ENCODE measurements at places on chromosomes 5 and 9.

GRCh38 chr5:7385681-7386080, 10.3 kb upstream of the ADCY2 start:
- DNase-seq = no peak

- DNase-seq = no peak
Observed at GRCh38 chr5:138711811-138712210, 41.4 kb upstream of the CTNNA1 start.

- DNase-seq = peak; percentile 52
Observed at GRCh38 chr5:78671609-78672008, 23.0 kb upstream of the LHFPL2 start.

DNA sequence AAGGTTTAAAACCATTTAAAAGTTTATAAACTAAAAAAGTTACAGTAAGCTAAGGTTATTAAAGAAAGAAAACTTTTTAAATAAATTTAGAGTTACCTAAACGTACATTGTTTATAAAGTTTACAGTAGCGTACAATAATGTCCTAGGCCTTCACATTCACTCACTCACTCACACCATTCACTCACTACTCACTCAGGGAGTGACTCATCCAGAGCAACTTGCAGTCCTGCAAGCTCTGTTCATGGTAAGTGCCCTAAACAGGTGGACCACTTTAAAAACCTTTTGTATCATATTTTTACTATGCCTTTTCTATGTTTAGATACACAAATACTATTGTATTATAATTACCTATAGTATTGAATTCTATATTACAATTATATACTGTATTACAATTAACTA, 190.8 kb upstream of the RASA1 start:
- DNase-seq = no peak

- peak; percentile 62 for DNase-seq
Observed at GRCh38 chr5:111043712-111044506, 27.6 kb upstream of the TSLP start.

- DNase-seq = no peak
Observed at GRCh38 chr5:7405277-7405676, 9.3 kb downstream of the ADCY2 start.

DNA sequence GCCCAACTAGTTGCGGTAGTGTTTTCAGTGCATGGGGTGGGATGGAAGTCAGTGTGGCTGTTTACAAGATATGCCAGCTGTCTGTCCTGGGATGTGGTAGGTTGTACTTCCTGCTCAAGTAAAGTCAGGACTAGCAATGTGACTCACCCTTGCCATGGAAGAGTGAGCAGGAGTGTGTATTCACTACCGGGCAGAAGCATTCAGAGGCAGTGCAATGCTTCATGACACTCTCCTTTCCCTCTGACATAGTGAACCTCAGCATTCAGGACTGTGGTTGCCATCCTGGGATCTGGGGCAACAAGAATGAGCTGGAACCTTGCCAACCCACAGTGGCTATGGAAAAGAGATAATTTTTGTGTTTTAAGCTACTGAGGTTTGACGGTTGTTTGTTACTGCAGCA, 68.9 kb downstream of the BOD1 start:
- DNase-seq = no peak

GRCh38 chr9:130013326-130013725, 29.7 kb downstream of the FNBP1 start:
- no peak for DNase-seq

DNA sequence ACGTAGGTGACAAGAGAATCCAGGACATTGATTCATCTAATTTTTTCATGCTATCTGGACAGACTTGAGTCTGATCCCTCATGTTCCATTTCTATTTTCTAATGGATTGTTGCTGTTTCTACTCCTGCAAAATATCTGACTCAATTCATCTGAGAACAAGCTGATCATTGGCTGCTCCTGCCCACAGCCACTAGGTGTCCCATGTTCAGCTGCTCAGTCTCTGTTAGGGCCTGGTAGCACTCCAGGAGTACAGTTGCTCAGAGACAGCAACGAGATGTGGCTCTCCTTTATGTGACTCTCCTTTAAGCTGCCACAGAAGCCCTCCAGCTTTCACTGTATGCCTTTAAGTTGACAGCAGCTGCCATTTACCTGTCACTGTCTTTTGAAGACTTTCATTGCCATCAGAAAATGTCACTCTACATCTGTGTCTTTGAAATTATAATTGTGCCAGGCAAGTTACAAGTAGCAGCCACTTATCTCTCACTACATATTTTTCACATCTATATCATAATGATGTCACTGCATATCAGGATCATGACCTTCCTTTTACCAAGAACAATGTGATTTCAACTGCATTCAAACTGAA, 1944.2 kb upstream of the NUDT12 start:
- peak; percentile 26 for DNase-seq

- peak; percentile 28 for DNase-seq
Observed at GRCh38 chr5:115461093-115461492, 83.5 kb downstream of the FEM1C start.

GRCh38 chr9:77561331-77562018, 86.6 kb downstream of the GNA14 start:
- no peak for DNase-seq

DNA sequence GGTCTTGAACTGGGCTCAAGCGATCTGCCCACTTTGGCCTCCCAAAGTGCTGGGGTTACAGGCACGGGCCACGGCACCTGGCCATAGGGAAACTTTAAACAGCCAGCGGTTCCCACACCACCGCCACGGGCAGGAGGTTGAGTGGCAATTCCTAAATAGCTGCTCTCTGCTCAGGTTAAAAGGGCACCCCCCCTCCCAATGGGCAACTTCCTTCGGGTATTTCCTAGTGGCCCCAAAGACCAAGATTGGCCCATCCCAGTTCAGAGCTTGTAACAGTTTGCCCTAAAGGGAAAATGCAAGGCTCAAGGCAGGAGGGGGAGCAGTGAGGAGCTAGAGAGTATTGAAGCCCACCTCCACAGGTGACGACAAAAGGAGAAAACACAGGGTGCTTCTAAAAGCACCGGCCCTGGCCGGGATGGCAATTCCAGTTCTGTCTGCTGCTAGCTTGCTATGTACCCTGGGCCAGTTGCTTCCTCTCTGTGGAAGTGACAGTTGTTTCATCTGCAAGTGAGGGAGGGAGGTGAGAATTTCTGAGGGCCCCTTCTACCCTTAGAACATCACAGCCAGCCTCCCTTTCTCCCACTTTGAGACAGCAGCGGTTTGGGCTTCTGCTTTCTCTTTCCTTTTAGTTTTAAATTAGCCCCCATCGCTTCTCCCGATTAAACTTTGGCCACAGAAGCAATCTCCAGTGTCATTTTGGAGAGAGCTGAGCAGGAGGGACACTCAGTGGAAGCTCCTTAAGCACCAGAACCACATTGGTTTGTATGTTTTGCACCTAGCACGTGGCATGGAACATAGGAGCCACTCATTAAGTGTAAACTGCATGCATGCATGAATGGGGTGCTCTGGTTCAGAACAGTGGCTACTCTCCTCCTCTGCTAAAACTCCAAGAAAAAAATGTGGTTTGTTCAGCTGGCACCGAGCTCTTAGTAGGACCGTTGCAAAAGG, 17.3 kb upstream of the TNIP1 start:
- DNase-seq = no peak

- DNase-seq = peak; percentile 50
Observed at GRCh38 chr9:16884952-16885513, 14.6 kb upstream of the BNC2 start.

- DNase-seq = peak; percentile 69
Observed at GRCh38 chr9:107249131-107249533, 33.9 kb upstream of the RAD23B start.

DNA sequence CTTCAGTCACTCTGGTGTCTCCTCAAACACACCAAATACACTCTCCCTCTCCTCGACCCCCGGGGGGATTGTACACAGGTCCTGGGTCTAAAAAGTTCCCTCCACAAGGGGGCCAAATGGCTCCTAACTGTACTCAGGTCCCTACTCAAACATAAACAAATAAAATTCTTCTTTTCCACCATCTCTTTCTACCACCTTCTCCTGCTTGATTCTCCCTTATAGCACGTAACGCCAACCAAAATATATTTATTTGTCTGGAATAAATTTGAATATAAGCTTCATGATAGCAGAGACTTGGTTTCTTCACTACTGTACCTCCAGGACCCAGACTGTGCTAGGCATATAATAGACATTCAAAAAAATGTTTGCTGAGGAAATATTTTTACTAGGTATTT, 21.4 kb downstream of the ZNF608 start:
- no peak for DNase-seq

- no peak for DNase-seq
Observed at GRCh38 chr5:179788193-179788854, 5.5 kb upstream of the LTC4S start.

DNA sequence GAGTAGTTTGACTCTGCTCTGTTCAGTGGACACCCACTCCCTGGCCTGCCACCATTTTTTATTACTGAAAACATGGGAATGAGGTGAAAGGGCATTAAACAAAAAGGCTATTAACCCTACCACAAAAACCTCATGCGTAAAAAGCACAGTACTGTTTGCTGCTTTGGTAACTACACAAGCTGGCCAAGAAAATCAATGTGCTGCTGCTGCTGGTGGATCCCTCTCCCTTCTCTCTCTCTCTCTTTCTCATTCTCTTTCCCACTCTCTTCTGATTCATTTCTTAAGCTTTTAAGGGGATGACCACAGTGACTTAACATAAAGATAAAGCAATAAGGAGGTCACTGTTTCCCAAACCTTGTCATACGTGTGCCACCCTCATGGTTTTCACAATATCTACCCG, 183.2 kb upstream of the TBC1D2 start:
- no peak for DNase-seq

GRCh38 chr9:88291856-88292255, 96.4 kb upstream of the SPIN1 start:
- DNase-seq = no peak

DNA sequence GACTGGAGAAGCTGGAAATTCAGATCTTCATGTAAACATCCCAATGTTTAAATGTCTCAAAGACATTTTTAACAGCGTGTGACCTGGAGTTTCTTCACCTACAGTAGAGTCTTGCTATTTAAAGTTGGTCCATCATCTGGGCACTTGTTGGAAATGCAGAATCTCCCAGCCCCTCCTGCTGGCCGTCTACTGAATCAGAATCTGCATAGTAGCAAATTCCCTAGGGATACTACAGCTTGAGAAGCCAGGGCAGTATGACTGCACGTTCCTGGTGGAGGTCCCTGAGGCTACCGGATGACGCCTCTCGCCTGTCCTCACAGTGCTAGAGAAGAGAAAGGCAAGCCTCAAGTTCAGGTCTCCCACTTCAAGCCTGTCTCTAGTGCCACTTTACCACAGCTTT, 15.7 kb downstream of the SAP30L start:
- DNase-seq = no peak
